ENCODE measurements at places on chromosomes 13 and 19.

- no peak for DNase-seq
These were observed 910.6 kb upstream of the SLITRK5 start for GRCh38 chr13:86760620-86761019.

GRCh38 chr19:28519952-28520861 lies 692.7 kb downstream of the UQCRFS1 start:
- no peak for DNase-seq

- DNase-seq: no peak
These were observed 184.9 kb downstream of the TM9SF2 start for GRCh38 chr13:99686157-99686572.

DNA sequence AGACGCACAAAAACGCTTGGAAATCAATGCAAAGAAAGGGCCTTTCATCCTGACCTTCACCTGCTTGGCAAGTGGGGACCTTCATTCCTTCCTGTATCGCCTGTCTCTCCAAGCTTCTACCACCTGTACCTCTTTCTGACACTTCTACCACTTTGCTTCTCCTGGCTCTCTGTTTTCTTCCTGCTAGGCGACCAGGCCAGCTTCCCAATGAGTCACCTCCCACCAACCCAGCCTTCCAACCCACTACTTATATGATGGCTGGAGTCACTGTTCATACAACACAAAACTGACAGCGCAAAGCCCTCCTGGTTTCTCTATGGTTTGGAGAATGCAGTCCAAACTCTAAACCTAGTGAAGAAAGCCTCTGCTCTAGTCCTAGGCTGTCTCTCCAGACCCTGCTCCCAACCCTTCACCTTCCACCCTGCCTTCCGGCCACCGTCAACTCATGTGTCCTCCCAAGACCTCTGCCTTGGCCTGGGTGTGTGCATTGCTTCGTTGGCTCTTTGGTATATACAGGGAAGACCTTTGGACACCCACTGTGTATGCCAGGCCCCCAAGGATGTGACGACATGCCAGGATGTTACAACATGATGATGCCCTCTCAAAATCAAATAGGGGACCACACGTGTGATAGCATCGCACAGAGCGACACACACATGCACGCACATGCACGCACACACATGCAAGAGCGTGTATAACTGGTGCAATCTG lies 148.5 kb downstream of the STK24 start:
- no peak for DNase-seq

Measured in stimulated activated CD4-positive, alpha-beta T cell treated with anti-CD3 and anti-CD28 coated beads, Interleukin-4, amount 100 ng/mL, for 1 hour (primary cell).